Activated naive CD4-positive, alpha-beta T cell (primary cell): ENCODE measurements at places on chromosomes 1 and 21.
A peak's percentile ranks its signal among the peaks of the same experiment; 100 is the strongest.

DNA sequence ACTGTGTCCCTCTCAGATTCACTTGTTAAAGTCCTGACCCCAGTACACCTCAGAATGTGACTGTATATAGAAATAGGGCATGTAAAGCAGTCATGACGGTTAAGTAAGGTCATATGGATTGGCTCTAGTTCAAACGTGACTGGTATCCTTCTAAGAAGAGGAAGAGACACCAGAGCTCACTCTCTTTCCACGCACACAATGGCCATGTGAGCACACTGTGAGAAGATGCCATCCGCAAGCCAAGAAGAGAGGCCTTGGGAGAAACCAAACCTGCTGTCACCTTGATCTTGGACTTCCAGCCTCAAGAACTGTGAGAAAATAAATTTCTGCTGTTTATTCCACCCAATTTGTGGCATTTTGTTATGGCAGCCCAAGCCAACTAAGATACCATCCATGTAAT lies 56.8 kb upstream of the IRF2BP2 start:
- no peak for DNase-seq

DNA sequence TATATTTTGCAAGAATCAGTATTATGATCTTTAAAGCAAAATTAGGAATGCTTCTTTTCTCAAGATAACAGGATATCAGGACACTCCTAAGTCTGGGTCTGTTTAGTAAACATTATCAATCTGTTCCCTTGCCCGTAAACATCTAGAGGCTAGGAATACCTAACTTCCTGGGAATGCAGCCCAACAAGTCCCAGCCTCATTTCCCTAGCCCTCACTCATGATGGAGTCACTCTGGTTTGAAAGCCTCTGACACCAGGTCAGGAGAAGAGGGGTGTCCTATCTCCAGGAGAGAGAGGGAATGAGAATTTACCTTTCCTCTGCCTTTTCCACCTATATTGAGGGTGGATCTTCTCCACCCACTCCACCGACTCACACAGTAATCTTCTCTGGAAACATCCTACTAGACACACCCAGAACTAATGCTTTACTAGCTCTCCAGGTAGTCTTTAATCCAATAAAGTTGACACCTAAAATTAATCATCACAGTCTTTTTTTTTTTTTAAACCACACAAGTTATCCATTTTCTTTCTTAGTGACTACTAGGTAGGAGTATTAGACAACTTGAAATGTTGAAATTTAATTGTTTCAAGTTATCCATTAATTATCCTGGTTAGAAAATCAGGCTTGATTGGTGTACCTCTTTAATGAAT lies 659.3 kb downstream of the USP25 start:
- DNase-seq, result no peak

DNA sequence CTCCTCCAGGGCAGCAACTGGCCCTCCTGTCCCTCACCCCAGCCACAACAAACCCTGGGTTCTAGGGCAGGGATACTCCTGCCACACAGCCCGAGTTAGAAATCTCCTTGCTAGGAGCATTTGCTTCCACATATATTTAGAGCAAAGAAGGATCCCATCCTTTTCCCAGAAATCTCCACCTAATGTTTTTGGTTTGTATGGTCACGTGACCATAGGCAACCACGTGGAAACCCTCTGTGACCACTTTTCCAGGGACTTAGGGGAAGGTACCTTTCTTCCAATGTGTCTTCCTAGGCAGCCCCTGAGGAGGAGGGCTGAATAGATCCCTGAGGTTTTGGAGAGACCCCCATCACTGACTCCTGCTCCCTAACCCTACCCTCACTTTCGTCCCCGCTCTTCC lies 25.5 kb downstream of the VANGL2 start:
- no peak for DNase-seq

GRCh38 chr1:158864595-158864994 lies 33.4 kb downstream of the MNDA start:
- DNase-seq, result no peak

GRCh38 chr1:148353461-148354283 lies 129.4 kb downstream of the PPIAL4G start:
- DNase-seq, result no peak

DNA sequence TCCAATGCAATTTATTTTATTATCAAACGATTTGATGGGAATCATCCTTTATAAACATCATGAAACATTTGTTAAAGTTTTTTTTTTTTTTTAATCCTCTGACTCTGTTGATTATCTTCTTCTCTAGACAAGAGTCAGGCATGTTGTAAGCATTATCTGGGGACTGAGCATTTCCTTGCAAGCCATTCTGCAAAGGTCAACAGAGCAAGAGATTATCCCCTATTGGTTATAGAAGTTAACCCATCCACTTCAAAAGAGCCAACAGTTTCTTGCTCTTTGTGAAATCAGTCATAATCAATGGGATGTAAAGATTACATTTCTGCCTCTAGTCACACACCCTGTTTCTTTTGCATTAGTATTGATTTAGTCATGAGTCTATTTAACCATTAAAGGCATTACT lies 368.8 kb upstream of the ADGRL4 start:
- DNase-seq, result no peak

DNA sequence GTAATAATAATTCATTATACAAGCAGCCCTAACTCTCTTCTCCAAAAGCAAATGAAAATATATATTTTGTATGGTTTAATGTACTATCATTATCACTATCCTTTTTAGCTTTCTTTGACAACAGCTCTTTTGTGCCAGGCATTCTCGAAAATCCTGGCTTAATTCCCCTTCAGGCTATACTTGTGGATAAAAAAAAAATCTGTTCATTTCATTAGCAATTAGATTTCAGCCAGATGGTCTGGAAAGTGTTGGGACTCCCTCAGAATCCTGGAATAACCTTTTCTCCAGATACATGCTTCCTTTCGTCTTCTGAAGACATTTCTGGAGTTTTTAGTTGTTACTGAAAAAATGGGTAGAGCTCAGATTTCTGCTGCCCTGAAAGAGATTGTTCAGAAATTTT lies 83.4 kb upstream of the PLPPR4 start:
- DNase-seq, result no peak

- DNase-seq, result no peak
These were observed 94.7 kb upstream of the ERRFI1 start for GRCh38 chr1:8120693-8121260.

- DNase-seq, result no peak
These were observed at the start of gene AMIGO1 for GRCh38 chr1:109509176-109510134. Gene AMIGO1, minus strand, starts transcription at chr1:109509727. Its CDS starts 815 bp downstream, at chr1:109508912.

GRCh38 chr1:192810253-192810880 lies 1.5 kb downstream of the RGS2 start:
- DNase-seq, result no peak

DNA sequence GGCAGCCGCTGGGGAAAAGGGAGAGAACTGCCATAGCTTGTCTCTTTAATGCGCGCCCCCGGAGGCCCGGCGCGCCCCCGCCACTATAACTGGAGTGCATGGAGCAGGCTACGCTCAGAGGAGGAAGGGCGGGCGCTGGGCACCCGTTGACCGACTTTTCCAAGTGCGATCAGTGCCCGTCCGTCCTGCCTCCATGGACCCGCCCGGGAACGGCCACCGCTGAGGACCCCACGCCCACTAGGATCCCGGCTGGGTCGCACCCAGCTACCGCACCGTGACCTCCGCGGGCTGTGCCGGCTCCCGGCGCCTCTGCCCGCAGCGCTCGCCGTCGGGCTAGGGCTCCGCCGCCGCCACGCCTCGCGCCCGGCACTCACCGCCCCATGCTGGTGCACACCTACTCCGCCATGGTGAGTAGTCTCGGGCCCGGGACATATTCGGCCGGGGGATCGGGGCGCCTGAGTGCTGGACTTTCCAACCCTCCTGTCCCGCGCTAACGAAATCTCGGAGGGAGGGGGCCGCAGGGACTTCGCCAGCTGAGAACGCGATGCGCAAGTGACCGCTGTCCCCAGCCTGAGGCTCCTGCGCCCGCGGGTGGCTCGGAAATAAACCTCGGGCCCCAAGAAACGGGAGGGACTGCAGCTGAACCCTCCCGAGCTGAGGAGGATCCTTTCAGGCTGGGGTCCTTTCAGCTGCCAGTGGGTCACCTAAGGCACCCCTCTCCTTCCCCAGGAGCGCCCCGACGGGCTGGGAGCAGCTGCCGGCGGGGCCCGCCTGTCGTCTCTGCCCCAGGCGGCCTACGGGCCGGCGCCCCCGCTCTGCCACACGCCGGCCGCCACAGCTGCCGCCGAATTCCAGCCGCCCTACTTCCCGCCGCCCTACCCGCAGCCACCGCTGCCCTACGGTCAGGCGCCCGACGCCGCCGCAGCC lies at the start of gene TFAP2E:
Gene TFAP2E (plus strand): TSS at position 117 of the 927 bp plus-strand sequence. CDS start 264 bp downstream, at position 381.
- no peak for DNase-seq

- peak; percentile 51 for DNase-seq
These were observed 11.4 kb downstream of the UBASH3A start for GRCh38 chr21:42414928-42415769.

DNA sequence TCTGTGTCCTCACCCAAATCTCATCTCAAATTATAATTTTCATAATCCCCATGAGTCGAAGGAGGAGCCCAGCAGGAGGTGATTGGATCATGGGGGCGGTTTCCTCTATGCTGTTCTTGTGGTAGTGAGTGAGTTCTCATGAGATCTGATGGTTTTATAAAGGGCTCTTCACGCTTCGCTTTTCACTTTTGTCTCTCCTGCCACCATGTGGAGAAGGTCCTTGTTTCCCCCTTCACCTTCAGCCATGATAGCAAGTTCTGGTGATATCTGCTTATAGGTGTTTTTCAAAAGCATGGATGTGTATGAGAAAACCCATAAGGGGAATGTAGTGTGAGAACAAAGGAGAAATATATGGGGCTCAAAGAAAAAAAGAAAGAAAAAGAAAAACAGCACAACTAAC lies 405.9 kb upstream of the RGS18 start:
- no peak for DNase-seq

GRCh38 chr1:180927348-180927747 lies 14.7 kb downstream of the KIAA1614 start:
- no peak for DNase-seq

GRCh38 chr1:109383087-109383779 lies 14.5 kb downstream of the SORT1 start:
- no peak for DNase-seq

DNA sequence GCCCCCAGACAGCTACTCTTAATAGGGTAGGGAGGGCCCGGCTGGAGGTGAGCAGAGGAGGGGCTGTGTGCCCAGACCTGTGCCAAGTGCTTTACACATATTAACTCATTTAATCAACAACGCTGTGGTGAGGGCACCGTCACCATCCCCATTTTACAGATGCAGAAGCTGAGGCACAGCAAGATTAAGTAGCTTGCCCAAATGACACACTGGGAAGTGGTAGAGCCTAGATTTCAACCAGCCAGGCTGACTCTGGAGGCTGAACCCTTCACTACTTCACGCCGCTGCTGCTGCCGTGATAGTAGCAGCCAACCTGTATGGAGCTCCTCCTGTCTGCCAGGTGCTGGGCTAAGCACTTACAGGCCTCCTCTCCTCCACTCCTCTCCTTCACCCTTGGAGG lies 127.2 kb downstream of the PTPRU start:
- no peak for DNase-seq

- DNase-seq, result no peak
These were observed 331.6 kb upstream of the ADAMTS5 start for GRCh38 chr21:27298465-27298864.

DNA sequence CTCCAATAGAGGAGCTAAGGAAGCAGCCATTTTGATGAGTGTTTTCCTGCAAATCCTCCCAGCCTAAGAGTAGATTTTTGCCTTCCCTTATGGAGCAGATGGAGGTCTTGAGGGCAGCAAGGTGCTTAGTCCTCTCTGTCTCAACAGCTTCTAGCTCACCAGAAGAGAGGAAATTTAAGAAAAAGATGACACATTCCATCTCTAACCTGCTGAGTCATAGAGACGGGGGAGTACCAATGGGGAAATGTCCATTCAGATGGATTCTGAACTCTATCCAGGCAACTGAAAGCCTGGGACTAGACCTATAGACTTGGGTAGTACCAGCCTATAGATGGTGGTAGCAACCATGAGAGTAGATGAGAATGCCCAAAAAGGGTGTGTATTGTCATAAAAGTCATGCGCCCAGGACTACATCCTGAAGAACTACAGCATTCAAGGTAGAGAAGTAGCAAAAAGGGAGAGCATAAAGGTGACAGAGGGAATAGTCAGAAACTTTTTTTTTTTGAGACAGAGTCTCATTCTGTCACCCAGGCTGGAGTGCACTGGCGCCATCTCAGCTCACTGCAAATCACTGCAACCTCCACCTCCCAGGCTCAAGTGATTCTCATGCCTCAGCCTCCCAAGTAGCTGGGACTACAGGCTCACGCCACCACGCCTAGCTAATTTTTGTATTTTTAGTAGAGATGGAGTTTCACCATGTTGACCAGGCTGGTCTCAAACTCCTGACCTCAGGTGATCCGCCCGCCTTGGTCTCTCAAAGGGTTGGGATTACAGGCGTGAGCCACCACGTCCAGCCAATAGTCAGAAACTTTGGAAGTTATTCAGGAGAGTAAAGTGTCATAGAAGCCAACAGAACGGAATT lies 10.7 kb upstream of the ELOA start:
- no peak for DNase-seq

DNA sequence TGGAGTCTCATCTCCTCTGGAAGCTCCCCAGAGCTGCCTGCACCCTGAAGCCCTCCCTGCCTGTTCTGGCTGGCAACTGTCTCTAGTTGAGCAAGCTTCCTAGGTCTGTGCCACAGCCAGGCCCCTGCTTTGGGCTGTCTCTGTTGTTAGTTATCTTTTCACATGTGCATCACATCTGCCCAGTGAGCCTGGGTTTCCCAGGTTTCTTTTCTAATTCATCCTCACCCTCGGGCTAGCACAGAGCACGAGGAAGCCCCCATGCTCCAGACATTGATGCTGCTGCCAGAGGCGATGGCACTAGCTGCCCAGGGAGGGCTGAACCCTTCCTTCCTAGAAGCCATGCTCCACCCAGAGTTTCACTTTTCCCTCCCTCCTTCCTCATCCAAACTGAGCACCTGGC lies 27.2 kb downstream of the RASSF5 start:
- no peak for DNase-seq

- no peak for DNase-seq
These were observed 71.3 kb downstream of the MORN1 start for GRCh38 chr1:2320006-2320405.

- DNase-seq, result no peak
These were observed 9.5 kb upstream of the GOLT1A start for GRCh38 chr1:204223129-204223860.

DNA sequence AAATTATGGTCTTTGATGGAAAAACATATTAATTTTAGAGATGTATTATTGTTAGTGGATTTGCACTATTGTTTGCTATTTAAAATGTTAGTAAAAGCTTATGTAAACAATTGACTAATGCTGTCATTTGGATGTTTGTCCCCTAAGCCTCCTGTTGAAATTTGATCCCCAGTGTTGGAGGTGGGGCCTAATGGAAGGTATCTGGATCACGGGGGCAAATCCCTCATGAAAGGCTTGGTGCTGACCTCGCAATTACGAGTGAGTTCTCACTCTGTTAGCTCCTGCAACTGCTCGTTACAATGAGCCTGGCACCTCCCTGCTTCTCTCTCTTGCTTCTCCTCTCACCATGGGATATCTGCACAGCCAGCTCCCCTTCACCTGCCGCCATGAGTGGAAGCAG lies 14.3 kb downstream of the TMEM35B start:
- no peak for DNase-seq

GRCh38 chr1:235077571-235078479 lies 50.8 kb downstream of the TOMM20 start:
- no peak for DNase-seq
